ENCODE measurements at places on chromosomes 13 and 19.

- no peak overlapping the region for H3K27ac ChIP-seq
- peaks cover 10% of the 10 kb centered on the region for H3K4me1 ChIP-seq
- H3K27me3 ChIP-seq, result peaks cover 6% of the 10 kb centered on the region
- no peaks in the 10 kb centered on the region for H3K36me3 ChIP-seq
- H3K4me3 ChIP-seq, result no peak overlapping the region
These were observed 123.4 kb downstream of the OLFM4 start for GRCh38 chr13:53152057-53152421.

DNA sequence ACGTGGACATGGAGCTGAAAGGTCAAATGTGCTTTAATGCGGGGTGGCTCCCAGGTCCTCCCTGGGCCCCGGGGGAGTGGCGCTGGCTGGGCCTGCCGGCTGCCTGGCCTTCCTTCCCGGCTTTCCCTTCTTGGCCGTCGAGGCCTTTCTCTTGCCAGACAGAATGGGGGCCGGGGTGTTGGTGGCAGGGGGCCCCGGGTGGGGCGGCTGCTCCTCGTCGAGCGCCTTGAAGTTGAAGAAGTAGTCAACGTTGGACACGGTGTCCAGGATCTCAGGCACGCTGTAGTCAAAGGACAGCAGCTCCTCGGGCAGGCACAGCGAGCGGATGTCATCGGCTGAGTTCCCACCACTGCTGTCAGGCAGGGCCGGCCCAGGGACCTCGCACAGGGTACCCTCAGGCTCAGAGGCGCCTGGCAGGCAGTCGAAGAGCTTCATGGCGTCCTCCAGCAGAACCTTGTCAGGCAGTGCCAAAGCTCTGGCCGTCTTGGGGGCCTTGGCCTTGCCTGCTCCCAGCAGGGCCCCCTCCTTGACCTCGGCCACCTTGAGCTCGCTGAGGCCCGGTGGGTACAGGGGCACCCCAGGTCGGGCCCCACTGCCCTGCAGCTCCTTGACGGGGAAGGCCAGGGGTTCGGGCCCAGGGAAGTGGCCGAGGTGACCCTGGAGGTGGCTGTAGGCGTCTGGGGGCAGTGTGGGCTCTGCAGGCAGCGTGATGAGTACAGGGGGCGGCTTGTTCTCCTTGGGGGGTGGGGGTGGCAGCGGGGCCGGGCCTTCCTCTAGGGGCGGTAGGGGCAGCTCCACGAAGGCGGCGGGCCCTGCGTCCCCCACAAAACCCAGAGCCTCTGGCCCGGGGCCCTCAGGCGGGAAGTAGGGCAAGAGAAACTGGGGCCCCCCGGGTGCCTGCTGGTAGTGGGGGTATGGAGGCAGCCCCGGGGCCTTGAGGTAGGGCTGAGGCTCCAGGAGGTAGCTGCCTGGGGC is 1.3 kb downstream of the PRR22 start:
- no peaks in the 10 kb centered on the region for H3K36me3 ChIP-seq
- no peaks in the 10 kb centered on the region for H3K4me1 ChIP-seq
- no peaks in the 10 kb centered on the region for H3K27me3 ChIP-seq
- no peak for DNase-seq
- H3K4me3 ChIP-seq, result no peak overlapping the region

DNA sequence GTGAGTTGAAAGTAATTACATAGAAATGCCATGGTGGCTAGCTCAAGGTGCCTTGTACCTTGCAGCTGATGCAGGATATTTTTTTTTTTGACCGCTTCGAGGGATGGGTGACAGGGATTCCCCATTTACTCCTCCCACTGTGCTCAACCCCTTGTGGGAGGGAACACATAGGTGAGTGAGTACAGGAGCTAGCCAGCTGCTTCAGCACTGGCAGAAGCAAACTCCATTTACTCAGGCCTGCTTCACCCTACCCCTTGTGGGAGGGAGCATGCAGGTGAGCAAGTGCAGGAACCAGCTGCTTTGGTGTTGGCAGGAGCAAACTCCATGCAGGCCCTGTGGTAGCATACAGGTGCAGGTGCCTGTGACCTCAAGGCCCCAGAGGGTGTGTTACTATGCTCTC is 330.1 kb downstream of the TDRD3 start:
- H3K4me1 ChIP-seq, result no peaks in the 10 kb centered on the region
- no peak overlapping the region for H3K27ac ChIP-seq
- H3K4me3 ChIP-seq, result no peak overlapping the region
- DNase-seq, result no peak
- H3K36me3 ChIP-seq, result no peaks in the 10 kb centered on the region

GRCh38 chr13:50244713-50245574 is 229.7 kb downstream of the KCNRG start:
- peak overlapping the region; percentile 83 for H3K4me3 ChIP-seq
- H3K36me3 ChIP-seq, result peaks cover 23% of the 10 kb centered on the region
- peaks cover 60% of the 10 kb centered on the region for H3K4me1 ChIP-seq
- peak; percentile 86 for DNase-seq
- H3K27me3 ChIP-seq, result no peaks in the 10 kb centered on the region
- peak overlapping the region; percentile 95 for H3K27ac ChIP-seq

DNA sequence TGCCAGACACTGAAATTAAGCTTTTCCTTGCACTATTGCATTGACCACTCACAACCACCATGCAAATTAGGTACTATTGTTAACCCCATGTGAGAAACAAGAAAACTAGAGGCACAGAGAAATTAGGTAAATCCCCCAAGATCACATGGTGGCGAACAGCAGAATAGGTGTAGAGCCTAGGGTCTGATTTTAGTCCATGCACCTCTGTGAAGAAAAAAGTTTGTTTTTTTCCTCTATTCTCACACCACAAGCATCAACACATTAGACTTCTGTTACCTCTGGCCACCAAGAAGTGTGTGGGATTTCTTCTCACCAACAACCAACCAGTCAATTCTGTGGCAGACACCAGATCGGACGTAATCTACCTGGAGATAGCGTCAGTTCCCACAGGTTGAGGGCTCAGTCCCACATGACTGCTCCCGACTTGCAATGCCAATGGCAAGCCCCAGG is 391.9 kb downstream of the COG6 start:
- H3K27ac ChIP-seq, result no peak overlapping the region
- H3K4me3 ChIP-seq, result no peak overlapping the region
- DNase-seq, result no peak
- no peaks in the 10 kb centered on the region for H3K36me3 ChIP-seq
- H3K27me3 ChIP-seq, result peaks cover 20% of the 10 kb centered on the region

DNA sequence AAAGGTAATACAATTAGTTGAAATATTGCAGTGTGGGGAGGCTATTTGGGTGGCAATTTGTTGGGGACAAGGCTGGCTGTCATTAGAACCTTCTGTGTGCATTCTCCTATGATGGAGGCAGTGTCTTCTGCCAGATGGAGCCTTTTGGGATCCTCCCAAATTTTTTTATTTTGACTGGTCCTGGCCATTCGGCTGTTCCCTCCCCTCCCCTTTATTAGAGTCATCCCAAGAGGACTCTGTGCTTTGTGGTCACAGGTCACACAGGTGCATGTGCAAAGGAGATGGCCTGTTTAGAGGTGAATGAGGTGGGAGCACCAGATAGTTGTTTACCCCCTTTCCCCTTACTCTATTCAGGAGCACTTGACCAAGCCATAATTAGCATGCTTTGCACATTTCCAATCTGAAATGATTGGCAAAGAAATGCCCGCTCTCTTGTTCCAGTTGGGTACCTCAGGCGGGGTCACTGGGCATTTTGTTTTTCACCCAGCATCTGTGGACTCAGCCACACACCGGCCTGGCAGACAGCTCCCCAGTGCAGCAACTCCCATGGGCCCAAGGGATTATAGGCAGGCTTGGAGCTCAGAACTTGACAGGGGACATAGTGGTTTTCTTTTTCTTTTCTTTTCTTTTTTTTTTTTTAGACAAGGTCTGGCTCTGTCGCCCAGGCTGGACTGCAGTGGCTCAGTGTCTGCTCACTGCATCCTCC is 19.8 kb downstream of the GATAD2A start:
- DNase-seq, result no peak
- H3K4me1 ChIP-seq, result peaks cover 45% of the 10 kb centered on the region
- H3K36me3 ChIP-seq, result no peaks in the 10 kb centered on the region
- peak overlapping the region; percentile 48 for H3K27ac ChIP-seq
- no peak overlapping the region for H3K4me3 ChIP-seq

GRCh38 chr19:51295382-51296126 is 15.9 kb upstream of the IGLON5 start:
- no peak overlapping the region for H3K27ac ChIP-seq
- H3K4me1 ChIP-seq, result peaks cover 4% of the 10 kb centered on the region
- no peak for DNase-seq
- H3K27me3 ChIP-seq, result peaks cover 5% of the 10 kb centered on the region
- H3K36me3 ChIP-seq, result no peaks in the 10 kb centered on the region
- H3K4me3 ChIP-seq, result no peak overlapping the region

DNA sequence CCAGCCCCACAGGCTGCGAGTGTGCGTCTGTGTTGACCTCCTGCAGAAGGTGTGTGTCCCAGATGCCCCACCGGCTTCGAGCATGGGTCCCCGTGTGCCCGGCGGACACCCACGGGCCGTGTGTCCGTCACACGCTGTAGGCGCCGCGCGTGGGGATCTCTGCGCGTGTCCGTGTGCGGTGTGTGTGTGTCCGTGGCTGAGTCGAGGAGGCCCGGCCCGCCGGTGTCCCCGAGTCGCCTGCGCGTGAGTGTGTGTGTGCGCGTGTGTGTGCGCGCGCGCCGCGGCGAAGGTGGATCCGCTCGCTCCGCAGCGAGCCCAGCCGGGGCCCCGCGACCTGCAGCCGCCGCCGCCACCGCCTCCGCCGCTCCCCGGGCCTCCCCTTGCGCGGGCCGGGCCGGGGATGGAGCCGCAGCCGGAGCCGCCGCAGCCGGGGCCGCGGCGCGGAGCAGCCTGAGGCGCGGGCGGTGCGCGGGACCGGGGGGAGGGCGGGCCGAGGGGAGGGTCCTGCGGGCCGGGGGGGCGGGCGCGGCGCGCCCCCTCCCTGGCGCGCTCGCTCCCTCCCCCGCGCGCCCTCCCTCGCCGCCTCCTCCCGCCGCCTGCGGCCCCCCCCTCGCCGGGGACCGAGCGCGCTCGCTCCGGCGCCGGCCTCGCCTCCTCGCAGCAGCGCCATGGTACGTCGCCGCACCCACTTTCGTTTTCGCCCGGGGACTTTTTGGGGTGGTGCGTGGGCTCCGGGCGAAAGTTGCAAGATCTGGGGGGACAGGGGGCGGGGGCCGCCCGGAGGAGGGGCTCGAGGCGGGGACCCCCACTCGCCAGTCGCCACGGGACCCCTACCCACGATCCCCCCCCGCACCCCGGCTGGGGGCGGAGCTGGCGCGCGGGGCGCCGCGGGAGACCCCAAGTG is 7.1 kb upstream of the NFIC start:
- no peaks in the 10 kb centered on the region for H3K27me3 ChIP-seq
- peaks cover 36% of the 10 kb centered on the region for H3K4me1 ChIP-seq
- H3K4me3 ChIP-seq, result peak overlapping the region; percentile 85

DNA sequence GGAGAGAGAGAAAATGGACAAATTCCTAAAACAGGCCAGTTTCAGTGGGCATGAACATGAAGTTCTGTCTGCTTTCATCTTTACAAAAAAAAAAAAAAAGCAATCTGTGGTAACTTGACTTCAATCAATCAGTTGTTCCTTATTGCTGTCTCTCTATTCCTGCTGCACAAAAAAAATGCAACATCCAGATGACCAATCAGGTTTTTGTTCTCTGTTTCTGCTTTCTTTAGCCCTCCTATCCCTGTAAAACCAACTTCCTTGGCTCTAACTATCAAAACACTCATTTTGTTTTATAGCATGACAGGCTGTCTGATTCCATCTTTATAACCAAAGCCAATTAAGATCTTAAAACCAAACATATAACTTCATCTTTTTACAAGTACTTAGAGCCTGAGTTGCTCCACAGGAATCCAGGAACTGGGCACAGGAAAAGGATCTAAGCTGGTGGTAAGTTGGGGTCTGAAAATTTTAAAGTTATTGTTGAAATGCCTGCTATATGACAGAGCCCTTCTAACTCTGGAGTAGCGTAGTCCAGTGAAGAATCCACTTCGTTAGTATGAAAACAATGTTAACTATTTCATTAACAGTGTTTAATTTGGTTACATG is at the start of gene FPR3:
Gene FPR3, plus strand, starts transcription at position 273 of the 606 bp plus-strand sequence. CDS start 28,592 bp downstream, outside the sequence.
- no peak within 1 kb of the TSS for H3K27ac ChIP-seq
- H3K4me1 ChIP-seq, result no peaks in the 10 kb centered on the region
- no peaks in the 10 kb centered on the region for H3K36me3 ChIP-seq
- no peaks in the 10 kb centered on the region for H3K27me3 ChIP-seq
- DNase-seq, result no peak
- no peak within 1 kb of the TSS for H3K4me3 ChIP-seq

- no peak for DNase-seq
- peaks cover 11% of the 10 kb centered on the region for H3K36me3 ChIP-seq
- no peaks in the 10 kb centered on the region for H3K27me3 ChIP-seq
These were observed 110.2 kb downstream of the STK24 start for GRCh38 chr13:98466634-98467236.

Measured in natural killer cell treated with Interleukin-12 subunit alpha and Interleukin-12 subunit beta and Interleukin-15 and Interleukin-18, amount 100 ng/mL, for 72 hours (primary cell).